Endothelial cell (in vitro differentiated cells): ENCODE measurements at places on chromosomes 6 and 20.

DNA sequence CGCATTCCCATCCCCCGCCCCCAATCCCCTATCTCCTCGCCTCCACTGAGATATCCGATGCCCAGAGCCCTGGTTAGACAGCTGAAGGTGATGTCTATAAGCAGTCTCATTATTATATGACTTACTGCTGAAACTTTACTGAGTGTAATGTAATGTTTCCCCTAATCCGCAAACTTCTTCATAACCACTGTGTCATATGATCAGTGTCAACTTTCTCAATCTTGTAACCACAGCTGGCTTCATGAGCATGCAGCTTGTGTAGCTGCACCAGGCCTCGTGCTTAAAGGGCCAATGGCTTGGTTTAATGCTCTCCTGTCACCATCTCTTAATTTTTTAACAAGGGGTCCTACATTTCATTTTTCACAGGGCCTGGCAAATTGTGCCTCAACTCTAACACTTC is 8.1 kb downstream of the ASIP start:
- no peak for DNase-seq

DNA sequence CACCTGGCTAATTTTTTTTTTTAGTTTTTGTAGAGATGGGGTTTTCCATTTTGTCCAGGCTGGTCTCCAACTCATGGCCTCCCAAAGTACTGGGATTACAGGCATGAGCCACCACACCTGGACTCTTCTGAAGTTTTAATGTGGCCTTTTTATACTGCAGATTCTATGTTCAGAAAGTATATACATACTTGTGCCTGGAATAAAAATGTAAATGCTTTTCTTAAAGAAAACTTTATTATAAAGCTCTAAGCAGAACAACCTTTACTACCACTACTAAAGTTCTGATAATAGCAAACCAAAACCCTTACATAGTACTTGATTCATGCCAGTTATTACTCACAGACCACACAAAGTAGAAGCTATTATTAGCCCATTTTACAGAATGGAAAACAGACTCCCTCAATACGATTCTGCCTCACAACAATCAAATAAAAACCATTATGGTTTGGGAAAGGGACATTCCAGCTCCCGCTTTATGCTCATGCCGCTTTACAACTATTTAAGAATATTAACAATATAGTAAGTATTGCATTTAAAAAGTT is 5.3 kb downstream of the PHIP start:
- DNase-seq, result no peak

- no peak for DNase-seq
These were observed 45.9 kb upstream of the TAB2 start for GRCh38 chr6:149271348-149272340.

GRCh38 chr20:53383916-53384315 is 209.7 kb downstream of the ZNF217 start:
- DNase-seq, result no peak

DNA sequence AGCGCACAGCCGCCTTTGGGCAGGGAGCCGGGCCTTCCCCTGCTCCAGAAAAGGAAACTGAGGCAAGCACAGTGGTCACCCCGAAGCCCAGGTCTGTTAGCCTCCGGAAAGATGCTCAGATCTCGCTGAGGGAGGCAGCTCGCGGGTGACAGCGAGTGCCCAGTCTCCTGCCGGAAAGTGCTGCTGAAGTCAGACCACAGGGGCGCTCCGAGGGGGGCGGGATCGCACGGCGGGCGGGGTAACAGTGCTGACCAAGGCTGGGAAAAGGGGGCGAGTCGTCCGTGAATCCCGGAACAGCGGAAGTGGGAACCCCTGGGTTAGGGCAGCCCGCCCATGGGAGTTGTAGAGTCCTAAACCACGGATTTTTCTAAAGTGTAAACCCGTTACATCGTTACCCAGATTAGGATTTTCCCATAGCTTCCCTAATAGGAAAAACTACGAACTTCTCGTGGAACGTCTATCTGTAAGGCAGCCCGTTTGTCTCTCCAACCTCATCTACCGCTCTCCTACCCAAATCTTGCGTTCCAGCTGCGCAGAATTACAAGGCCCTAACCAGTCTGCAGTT is 504 bp downstream of the VPS16 start:
- peak; percentile 55 for DNase-seq

- no peak for DNase-seq
These were observed 94.4 kb upstream of the CD93 start for GRCh38 chr20:23180451-23180921.

GRCh38 chr6:17276766-17277165 is 4.4 kb upstream of the RBM24 start:
- DNase-seq, result no peak

GRCh38 chr20:58884966-58885365 is 32.5 kb downstream of the GNAS start:
- no peak for DNase-seq

GRCh38 chr6:49913636-49914375 is 47.5 kb upstream of the CRISP1 start:
- no peak for DNase-seq

DNA sequence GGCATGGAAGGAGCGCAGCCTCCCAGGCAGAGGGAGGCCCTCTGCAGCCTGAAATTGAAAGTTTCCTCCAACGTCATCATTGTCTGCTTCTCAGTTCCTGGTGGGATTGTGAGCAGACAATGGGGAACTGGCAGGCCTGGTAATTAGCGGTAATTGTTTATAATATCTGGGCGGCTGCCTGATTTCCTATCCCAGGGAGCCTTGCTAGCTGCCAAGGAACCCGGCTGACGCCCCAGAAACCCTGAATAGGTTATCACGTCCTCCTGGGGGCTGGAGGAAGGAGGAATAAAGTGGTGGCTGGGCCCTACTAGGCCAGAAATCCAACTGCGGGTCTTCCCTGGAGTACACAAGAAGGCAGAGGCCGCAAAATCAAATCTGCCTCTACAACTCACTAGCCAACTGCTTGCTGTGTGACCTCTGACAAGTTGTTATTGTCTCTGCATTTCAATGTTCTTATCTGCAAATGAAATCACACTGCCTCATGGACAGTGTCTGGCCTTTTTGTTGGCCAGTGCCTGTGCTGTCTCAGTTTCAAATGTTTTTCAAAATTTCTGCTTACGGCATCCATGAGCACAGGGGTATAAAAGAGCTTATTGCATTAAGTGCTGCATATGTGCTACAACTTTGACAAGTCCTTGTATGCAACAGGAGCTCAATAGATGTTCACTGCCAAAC is 16.9 kb downstream of the KCNK15 start:
- no peak for DNase-seq
